ENCODE measurements at places on chromosomes 1 and 21. TPM values are rescaled to one million over a fixed set of nuclear protein-coding genes. Genes with fewer than 3 reads are reported as not detected.

DNA sequence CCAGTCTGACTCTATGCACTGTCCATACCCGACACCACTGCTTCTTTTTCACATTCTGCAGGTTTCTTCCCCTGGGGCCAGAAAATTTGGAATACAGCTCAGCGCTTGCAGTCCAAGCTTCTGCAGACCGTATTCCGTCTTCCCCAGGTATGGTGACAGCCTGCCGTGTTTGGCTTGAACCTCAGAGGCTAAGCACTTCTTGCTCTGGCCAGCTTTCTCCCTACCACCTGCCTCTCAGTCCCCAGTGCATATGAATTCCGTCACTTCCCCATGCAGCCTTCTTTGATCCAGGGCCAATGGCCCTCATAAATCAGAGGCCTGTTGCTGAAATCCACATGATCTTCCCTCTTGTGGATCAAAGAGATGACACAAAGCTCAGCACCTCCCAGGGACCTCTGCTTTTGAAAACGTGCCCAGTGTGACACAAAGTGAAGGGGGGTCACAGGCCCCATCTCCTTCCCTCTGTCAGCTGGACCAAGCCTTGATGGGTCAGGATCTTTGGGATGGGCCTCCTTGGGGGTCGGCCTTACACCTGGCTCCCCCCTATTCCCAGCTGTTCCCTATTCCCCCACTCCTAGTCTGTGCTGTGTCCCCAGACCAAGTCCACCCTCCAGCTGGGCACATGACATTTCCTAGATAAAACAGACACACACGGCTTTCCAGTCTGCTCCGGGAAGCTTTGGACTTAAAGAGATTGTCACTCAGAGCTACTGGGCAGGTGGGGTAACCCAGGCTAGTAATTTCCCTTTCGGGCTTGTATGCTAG lies 66.6 kb downstream of the HMGB4 start:
- DNase-seq, result no peak

DISP1 gene
- total RNA-seq, result 6.8 TPM

PWP2 gene
- 19.4 TPM for total RNA-seq

GRCh38 chr1:184577319-184577718 lies 177.3 kb downstream of the EDEM3 start:
- DNase-seq, result no peak

- DNase-seq, result no peak
Measured at GRCh38 chr1:94398356-94398755, 19.8 kb upstream of the ABCD3 start.

GRCh38 chr21:45302082-45303061 lies 14.7 kb upstream of the POFUT2 start:
- no peak for DNase-seq

PHGDH gene
- total RNA-seq, result 60.8 TPM

DNA sequence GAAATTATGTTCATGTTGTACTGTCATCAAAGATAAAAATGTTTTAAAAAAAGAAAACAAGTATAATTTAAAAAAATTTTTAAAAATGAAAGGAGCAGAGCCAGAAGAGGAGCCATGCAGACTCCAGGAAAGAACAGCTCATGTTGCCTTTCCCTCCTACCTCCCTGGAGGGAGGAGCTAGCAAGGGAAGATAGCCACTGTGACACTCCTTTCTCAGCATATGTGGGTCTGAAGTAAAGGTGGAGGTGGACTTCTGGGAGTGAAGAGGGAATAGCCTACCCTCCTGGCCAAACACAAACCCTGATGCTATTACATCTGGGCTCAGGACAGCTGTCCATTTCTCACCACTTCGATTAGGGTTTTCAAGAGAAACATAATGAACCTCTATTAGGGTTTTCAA lies 54.2 kb downstream of the SLC2A1 start:
- DNase-seq, result no peak

DNA sequence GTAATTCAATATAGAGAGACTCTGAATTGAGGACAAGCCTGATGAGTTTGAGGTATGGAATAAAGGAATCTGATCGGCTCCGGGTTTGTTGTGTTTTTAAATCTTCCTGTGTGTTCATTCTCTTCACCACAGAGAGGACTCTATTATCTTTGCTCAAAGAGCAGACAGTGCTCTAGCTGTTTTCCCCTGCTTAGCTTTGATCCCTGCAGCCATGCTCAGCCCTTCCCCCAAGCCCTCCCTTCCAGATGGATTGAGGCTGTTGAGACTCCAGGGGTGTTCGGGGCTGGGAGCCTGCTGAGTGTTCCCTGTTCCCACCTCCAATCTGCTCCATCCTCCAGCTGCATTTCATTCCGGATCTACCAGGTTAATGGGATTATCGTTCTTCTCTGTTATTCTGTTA lies 74.2 kb upstream of the CXADR start:
- DNase-seq, result no peak

SPATA21 gene
- not detected for total RNA-seq

GRCh38 chr1:230506451-230506850 lies 80.3 kb upstream of the PGBD5 start:
- no peak for DNase-seq

DNA sequence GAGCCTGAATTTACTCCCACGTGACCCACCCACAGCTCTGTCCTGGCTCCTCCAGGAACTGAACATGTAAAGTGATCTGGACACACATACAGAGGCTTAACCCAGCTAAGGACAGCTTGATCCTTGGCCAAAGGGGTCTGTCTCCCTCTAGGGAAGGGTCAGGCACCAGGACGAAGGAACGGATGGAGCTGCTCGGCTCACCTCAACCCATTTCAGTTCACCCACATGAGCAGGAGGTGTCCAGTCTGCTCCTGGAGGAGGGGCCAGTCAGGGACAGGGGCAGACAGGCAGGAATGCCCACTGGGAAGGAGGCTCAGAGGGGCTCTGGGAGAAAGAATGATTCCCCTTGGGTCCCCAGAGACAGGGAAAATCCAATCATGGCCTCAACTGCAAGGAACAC lies 567.2 kb downstream of the PTPRU start:
- DNase-seq, result no peak

GRCh38 chr1:56933161-56933560 lies 32.7 kb downstream of the C8B start:
- DNase-seq, result no peak

- no peak for DNase-seq
Measured at GRCh38 chr1:22362626-22363402, 88.8 kb upstream of the ZBTB40 start.

CLDN14 gene
- 4.6 TPM for total RNA-seq

- peak; percentile 19 for DNase-seq
Measured at GRCh38 chr21:42218836-42219605, at the start of gene ABCG1. Gene ABCG1, plus strand, starts transcription at chr21:42219140. Its CDS starts 123 bp downstream, at chr21:42219263.

GRCh38 chr1:10969971-10970332 lies 42.5 kb upstream of the TARDBP start:
- DNase-seq, result no peak

DNA sequence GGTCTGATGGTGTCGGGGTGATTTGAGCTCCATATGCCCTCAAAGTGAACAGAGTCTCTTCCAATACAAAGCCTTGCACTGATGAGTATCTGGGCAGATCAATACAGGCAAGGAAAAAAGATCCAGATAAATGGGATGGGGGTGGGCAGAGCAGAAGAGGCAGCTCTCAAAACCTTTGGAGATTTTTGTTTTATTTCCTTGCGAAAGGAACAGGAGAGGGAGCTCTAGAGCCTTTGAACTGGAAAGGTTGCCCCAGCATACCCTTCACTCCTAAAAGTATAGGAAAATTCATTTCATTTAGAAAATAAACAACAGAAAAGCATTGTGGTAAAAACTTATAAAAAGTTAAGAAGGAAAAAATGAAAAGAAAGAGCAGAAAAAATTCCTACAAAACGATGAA lies 31.4 kb upstream of the OLIG2 start:
- DNase-seq, result peak; percentile 12

- peak; percentile 3 for DNase-seq
Measured at GRCh38 chr21:14120091-14120734, 90.5 kb downstream of the LIPI start.

GSTM4 gene
- 13.6 TPM for total RNA-seq

DNA sequence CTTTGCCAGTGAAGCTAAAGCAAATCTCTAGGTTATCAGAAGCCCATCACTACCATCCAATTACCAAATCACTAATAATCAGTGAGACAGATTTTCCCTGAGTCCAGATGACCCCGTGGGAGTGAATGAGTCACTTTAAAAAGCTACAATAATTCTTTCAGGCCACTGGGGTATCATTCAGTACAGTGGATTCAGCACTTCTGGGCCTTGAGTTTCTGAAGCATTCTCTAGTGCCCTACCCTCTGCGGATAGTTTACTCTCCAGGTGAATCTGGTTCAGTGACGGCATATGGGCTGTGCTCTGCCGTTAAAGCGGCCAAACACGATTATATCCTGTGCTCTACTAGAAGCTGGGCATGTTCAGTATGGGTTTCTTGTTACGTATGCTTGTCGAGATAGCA lies 26.1 kb downstream of the NR5A2 start:
- DNase-seq, result no peak

C8A gene
- total RNA-seq, result not detected

KMO gene
- total RNA-seq, result 2.6 TPM

GRCh38 chr1:206666954-206667665 lies 17.6 kb upstream of the MAPKAPK2 start:
- DNase-seq, result no peak

ZNF648 gene
- not detected for total RNA-seq

SPATA45 gene
- total RNA-seq, result not detected

DNA sequence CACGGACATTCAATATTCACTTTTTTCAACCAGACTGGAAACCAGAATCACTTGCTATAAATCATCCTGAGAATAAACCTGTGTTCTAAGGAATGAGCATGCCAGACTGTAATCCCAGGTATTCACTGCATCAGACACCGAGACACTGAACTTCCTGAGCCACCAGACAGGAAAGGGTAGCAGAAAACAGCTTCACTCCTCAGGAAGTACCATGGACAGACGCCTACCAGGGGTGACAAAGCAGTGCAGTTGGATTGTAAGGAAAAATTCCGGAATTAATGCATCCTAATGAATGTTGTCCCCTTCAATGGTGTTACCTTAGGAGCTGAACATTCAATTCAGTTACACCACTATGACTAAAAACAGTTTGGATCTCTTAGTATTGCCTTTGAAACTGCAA lies 156.1 kb downstream of the PIGK start:
- no peak for DNase-seq

NEXN gene
- total RNA-seq, result 1.8 TPM

C1orf210 gene
- not detected for total RNA-seq

- DNase-seq, result peak; percentile 22
Measured at GRCh38 chr1:200971955-200972711, 51.4 kb downstream of the KIF21B start.

DNA sequence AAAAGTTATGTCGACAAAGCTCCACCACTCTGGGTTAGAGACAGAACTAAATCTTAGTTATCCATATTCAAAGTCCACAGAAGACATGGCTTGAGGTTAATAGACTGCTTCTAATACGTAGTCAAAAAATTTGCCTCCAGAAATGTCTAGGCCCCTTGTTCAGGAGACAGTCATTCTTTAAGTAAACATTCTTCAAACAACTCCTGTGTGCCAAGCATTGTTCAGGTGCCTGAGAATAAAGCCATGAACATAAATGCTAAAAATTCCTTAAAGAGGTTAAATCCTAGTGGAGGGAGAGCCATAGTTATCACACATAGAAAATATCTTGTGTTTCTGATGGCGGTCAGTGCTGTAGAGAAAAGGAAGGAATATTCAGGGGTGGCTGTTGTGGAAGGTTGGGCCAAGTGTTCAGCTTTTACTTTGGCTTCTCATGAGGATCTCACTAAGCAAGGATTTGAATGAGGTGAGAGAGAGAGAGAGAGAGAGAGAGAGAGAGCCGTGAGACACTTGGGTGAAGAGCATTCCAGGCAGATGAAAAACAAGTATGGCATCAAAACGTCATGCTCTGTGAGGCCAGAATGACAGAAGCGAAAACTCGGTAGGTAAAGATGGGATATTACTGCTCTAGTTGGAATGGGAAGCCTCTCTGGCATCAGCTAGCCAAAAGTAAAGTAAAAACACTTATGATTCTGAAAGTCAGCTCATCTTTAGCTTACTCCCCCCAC lies 187.1 kb downstream of the GREM2 start:
- DNase-seq, result no peak

- no peak for DNase-seq
Measured at GRCh38 chr1:164953098-164953497, 394.1 kb downstream of the PBX1 start.

FAM43B gene
- total RNA-seq, result 2.8 TPM

GRCh38 chr21:46081862-46082712 lies 15.8 kb upstream of the COL6A2 start:
- no peak for DNase-seq

- DNase-seq, result no peak
Measured at GRCh38 chr1:228149406-228150119, at the start of gene GJC2. Gene GJC2, plus strand, starts transcription at chr1:228149930. Its CDS starts 7,829 bp downstream, at chr1:228157759.

- DNase-seq, result no peak
Measured at GRCh38 chr1:25869909-25870606, 5.5 kb downstream of the PAQR7 start.

- DNase-seq, result no peak
Measured at GRCh38 chr1:82225421-82226185, 424.9 kb downstream of the ADGRL2 start.

- peak; percentile 19 for DNase-seq
Measured at GRCh38 chr1:33349081-33349759, 28.3 kb upstream of the A3GALT2 start.

RYR2 gene
- total RNA-seq, result 1.0 TPM

TRIM45 gene
- 11.6 TPM for total RNA-seq

- DNase-seq, result no peak
Measured at GRCh38 chr1:33039840-33040239, 3.2 kb upstream of the AK2 start.

DNA sequence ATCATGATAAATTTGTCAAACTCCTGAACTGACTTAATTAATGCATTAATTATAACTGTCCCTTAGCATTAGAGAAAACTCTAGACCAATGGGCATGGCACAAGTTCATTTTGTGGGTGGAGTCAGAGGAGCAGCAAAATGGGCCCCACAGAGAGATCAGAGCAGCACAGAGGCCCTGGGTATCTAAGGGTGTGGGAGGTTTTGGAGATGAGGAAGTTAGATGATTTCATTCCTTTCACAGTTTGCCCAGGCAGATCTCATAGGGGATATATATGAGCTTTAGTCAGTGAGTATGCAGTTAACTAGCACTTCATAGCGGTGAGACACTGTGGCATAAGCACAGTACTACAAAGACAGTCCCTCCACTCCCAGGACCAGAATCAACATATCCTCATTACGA lies 117.3 kb downstream of the MAB21L3 start:
- DNase-seq, result no peak

- no peak for DNase-seq
Measured at GRCh38 chr1:198290089-198290683, 133.4 kb downstream of the NEK7 start.

- no peak for DNase-seq
Measured at GRCh38 chr1:161085165-161085564, 4.2 kb downstream of the NECTIN4 start.

VANGL2 gene
- not detected for total RNA-seq

- DNase-seq, result no peak
Measured at GRCh38 chr1:234272656-234273312, 100.5 kb upstream of the COA6 start.

MFSD2A gene
- total RNA-seq, result 5.7 TPM

Data from Caki2 (cell line).